ENCODE measurements at places on chromosomes 4 and X. TPM values are rescaled to one million over a fixed set of nuclear protein-coding genes. Genes with fewer than 3 reads are reported as not detected.

DNA sequence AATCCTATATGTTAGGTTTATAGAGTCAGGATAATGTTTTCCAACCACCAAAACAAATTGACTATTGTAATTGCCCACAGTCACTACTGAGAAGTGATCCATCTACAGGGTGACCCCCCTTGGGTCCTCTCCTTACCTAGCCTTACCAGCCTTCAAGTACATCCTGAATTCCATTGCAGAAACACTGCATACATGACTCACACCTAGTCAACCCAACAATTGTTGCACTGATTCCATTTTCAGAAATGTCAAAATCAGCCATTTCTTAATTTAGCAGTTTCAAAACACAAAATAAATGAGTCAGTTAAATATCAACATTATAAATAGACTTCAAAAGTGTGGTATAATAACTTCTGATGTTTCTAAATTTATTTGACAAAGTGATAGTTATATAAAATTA, 106.3 kb upstream of the TNIP3 start:
- no peak for DNase-seq

- no peak for DNase-seq
Observed at GRCh38 chr4:35695421-35695820, 548.9 kb downstream of the ARAP2 start.

DNA sequence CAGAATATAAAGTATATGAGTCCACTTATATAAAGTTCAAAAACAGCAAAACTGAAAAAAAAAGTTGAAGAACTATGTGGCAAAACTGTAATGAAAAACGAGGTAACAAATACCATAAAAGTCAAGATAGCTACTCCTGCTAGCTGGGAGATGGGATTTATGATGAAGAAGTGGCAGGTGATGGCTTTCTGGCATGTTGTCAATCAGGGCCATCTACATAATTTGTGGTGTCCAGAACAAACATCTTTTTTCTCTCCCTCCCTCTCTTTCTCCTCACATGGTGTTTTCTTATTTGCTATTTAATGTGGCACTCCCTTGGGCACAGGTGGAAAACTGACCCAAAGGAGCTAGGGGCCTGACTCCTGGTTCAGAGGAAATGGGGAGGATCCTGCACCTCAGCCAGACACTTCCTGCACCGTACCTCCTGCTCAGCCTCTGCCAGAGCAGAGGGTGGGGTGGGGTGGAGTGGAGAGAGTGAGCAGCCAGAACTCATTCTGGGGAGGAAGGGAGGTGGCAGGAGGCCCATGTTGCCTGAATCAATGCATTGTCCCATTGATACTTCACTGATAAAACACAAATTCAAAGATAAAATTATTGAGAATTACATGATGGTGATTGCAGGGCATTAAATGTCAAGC, 5.3 kb upstream of the SAP30 start:
- peak; percentile 49 for DNase-seq

- DNase-seq: peak; percentile 65
Observed at GRCh38 chrX:67544281-67545035, 637 bp downstream of the AR start.

GLRB gene
- 14.5 TPM for total RNA-seq

- no peak for DNase-seq
Observed at GRCh38 chr4:17168571-17168970, 270.1 kb upstream of the LDB2 start.

HEPH gene
- total RNA-seq: 152 TPM

DNA sequence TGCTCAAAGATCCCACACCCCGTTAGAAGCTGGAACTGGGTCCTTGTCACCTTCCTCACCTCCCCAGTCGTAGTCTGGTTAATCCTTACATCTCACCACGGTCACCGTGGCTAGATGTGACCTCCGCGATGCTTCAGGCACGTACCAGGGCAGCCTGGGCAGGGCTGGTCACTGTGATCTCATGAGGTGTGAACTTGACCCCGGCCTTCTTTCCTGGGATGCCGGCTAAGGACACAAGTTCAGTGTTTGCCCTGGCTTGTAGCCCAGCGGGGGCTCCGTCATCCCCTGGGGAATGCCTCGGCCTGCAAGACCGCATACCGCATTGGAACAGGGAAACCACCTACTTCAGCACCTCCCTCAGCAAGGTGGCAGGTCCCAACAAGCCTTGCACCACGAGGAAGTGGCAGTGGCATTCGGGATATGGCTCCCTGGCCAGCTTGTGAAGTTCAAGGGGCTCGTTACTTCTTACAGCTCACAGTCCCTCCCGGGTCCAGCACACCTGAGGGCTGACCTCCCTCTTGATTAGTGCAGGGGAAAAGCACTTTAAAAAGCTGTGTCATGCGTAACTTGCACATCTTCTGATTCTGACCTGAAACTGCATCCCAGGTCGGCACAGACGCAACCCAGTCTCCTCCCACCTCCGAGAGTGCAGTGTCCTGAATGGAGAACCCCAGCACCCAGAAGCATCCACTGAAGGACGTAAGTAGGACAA, 25.9 kb downstream of the NOP14 start:
- DNase-seq: peak; percentile 66

DNA sequence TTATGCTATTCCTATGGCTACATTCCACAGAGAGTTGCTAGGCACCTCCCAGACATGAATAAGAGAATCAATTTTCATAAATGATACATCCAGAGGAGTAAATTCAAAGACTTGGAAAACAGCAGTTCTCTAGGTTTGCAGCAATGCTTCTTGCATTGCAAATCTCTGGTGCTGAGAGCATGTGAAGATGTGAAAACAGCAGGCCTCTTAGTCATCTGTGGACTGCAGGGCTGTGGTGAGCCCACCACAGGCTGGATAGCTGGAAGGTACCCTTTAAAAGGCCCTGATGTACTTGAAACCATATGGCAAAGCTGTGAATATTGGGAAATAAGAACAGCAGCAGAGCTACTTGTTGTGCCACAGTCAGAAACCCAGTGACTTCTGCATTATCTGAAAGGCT, 2135.9 kb downstream of the ARAP2 start:
- no peak for DNase-seq

GRCh38 chr4:77881460-77882295, 19.0 kb downstream of the MRPL1 start:
- DNase-seq: no peak

DNA sequence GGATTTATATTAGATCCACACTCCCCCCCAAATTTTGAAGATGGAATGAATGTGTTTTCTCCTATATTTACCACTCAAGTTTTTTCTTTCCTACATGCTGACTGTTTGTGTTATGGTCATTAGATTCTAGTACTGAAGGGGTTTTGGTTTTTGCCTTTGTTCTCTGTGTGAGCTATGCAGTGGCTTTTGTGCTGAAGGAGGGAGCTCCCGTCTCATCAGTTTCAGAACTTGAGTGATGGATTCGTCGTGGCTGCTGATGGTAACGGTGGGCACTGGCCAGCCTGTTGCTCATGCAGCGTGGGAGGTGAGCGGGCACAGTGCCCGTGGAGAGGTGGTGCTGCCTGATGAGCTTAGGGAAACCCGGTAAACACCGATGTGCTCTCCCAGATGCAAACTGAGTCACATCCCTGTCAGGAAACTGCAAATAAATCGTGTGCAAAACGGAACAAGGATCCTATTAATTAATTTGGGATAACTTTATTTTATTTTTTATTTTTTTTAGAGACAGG, 101.5 kb downstream of the SORBS2 start:
- DNase-seq: no peak

DNA sequence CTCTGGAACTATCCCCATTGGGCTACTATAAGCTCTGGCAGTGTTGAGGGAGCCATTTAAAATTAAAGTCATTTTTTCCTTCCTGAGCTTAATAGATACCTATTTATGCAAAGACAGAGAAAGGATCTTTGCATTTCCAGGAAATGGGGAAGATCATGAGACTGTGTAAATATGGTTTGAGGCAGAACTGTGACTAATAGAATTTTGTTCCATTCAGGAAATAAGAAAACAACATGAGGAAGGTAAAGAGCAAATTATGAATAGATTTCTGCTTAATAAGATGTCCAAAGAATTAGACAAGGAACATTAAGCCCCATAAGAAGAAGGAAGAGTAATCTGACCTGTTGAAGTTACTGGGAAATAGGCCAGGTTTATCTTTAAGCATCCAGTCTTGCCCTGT, 17.8 kb upstream of the TBC1D19 start:
- no peak for DNase-seq
